ENCODE measurements at places on chromosomes 3 and 15.

DNA sequence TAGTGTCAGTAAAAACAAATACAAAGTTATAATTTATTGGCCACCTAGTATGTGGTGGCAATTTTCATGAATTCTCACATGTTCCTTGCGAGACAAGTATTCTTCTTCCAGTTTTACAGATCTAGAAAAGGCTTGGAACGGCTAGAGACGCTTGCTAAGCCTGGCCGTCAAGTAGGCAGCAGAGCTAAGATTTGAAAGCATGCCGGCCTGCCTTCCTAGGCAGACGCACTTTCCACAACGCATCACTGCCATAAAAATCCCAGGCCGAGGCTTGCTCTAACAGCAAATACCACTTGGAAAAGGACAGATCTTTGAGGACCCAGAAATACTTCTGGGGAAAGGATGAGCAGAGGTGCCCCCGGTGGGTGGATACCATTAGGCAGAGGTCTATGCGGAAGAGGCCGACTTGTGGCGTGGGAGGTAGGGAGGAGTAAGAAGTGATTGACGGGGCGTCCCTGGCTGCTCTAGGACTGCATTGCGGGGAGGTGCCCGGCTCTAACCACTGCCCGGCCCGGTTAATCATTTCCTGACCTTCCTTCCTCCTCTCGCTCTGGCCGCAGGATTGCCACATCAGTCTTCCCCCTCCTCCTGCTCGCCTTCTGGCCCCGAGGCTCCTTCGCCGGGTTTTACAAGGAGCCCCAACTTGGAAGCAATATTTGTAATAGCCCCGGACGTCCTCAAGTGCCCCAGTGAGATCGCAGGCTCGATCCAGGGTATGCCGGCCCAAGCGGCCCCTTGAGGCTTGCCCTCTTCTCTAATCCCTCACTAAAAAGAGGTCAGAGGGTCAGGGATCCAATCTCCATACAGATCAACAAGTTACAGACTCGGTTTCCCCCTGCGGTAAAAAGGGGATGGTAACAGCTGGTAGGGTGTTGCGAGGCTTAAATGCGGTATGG lies 1.3 kb upstream of the USP3 start:
- peak; percentile 72 for DNase-seq

DNA sequence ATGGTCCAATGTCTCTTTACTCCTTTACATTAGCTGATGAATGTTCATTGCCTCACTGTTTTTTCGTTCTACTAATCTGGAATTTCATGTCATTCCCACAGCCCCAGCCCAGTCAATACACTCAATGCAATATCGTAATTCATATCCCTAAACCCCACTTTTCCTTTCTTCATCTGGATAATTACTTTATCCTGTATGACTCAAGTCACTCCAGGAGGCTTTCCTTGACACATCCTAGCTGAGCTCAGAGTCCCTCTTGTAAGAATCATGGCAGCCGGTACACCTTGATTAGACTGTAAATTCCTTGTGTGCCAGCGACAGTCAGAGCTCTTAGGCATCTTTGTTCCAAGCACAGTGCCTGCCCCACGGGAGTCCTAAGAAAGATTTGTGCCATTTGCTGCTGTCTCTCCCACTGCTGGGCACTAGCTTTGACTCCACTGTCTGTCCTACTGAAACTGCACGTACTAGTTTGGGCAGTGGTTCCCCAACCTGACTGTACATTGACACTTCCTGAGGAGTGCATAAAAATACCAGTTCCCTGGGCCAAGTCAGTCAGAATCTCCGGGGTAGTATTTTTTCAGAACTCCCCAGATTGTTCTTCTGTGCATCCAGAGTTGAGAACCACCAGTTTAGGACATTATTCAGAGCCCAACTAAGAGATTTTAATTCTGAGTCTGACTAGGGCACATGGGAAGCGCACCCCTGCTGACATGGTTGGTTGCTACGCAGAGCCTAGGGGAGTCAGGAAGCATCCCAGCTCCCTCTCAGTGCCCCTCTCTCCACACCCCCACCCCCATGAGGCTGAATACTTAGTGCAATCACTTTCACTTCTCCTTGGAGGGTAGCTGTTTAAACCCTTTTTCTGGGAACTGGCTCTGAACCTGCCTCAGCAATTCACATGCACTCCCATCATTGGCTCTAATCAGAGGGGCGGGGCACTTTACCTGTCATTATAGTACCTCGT lies 19.5 kb upstream of the C3orf70 start:
- DNase-seq = no peak

DNA sequence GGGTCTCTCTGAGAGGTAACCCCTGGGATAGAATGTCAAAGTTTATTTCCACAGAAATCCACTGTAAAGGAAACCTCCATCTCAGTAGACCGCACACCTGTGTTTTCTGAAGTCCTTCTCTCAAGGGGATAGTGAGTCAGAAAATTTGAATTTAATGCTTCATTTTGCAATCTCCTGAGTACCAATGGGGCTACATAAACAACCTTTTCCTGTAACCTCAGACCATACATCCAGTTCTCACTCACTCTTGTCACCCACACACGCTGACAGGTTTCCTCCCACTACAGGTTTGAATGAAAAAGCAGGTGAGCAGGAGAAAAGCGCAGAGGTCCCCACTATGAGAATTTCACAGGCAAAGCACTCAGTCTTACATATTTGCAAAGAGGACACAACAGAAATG lies 165.3 kb upstream of the MCTP2 start:
- no peak for DNase-seq

DNA sequence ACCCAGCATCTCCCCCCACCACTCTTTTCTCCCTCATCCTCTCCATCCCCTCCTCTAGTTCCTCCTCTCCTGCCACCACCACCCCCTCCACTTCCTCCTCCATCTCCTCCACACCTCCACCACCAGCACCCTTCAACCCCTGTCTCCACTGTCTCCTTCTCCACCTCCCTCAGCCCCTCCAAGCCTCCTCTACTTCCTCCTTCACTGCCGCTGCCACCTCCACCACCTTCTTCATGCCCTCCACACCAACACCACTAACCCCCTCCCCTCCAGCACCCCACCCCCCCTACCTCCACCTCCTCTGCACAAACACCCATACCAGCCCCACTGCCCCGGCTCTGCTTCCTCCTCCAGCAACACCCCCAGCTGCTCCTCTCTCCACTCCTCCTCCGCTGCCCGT lies 88.0 kb downstream of the HES1 start:
- DNase-seq = no peak

DNA sequence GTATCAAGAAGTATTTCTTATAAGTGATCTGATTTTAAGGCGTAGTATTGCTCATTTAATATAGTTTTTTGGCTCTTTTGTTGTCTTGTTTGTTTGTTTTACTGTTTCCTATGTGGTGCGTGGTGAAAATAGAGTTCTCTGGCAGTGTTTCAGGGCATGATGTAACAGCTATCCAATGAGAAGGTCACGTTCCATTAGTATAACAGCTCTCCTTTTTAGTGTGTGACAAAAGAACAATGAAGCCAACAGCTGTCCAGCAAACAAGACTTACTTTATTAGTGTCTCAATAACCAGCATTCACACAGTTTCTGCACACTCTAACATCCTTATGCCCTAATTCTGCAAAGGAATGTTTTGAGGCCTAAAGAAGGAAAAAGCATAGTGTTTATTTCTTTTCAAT lies 127.9 kb downstream of the SLC25A26 start:
- no peak for DNase-seq

DNA sequence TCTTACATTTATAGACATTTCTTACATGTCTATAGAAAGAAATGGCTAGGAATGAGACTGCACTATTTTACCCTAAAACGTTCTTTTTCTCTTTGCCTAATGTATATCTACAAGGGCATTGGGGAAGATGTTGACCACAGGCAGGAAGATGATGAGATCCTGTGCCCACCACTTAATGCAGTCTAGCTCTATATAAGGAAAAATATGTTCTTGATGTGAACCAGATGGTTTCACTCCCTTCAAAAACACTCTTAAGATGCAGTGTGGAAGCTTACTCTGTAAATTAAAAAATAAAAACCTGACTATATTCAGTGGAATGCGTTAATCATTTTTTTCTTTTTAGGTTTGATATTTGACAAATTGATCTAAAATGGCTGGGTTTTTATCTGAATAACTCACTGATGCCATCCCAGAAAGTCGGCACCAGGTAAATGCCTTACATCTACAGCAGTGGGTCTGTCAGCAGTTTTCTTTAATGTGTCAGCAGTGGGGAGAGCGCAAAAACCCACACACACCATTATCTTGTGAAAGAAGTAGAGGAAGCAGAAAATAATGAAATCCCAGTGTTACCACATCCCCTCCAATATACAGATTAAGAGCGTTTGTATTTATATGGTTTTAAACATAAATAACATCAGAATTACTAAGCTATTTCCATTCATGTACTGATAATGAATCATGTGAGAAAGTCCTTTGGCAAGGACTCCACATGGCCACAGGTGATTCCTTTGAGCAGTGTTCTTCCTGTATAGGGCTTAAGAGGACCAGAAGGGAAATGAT lies 10.1 kb downstream of the AGTR1 start:
- no peak for DNase-seq

DNA sequence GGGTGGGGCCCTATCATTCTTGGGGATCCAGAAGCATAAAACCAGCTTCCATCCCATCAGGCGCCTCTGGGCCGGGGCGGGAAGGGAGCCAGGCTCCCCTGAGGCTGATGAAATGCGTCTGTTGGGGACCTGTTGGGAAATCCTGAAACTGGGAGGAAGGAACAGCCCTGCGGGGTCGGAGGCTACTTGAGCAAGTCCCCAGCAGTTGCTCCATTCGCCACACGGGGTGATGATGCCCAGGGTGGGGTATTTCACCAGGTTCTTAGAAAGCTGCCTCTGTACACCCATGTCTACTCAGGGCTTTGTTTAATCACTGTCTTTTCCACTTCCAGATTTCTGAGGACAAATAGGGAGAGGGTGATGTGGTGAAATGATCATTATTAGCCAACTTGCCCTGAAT lies 25.4 kb upstream of the TSEN2 start:
- no peak for DNase-seq

DNA sequence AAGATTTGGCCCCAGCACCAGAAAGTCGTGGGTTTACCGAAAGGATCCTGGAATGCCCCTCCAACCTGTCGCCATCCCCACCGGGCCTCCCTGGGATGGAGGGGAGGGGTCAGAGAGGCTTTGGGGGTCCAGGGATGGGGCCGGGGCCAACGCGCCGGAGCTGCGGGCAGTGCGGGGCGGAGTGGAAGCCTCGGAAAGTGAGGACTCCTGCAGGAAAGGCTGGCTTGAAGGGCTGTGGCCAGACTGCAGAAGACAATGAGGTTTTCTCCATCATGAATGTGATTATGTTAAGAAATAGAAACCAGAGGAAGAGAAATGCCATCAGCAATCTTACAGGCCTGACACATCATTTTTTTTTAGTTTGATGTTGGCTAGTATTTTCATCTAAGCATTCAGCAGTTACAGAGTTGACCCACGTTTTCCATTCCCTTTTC lies 738 bp downstream of the YEATS2 start:
- DNase-seq = peak; percentile 45

GRCh38 chr3:185733980-185734724 lies 90.7 kb downstream of the IGF2BP2 start:
- peak; percentile 89 for DNase-seq

DNA sequence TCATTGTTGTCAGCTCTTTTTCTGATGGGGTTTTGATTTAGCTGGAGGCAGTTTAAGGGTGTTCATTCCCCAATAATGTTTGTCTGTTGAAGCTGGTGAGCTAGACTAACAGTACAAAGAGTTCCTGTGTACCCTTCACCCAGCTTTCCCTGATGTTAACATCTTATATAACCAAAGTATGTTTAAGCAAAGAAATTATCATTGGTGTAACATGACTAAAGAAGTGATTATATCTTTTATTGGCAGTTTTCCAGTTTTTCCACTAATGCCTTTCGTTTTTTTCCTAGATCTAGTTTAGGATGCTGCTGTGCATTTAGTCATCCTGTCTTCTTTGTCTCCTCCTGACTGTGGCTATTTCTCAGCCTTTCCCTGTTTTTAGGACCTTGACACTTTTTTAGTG lies 165.6 kb downstream of the LPP start:
- no peak for DNase-seq

DNA sequence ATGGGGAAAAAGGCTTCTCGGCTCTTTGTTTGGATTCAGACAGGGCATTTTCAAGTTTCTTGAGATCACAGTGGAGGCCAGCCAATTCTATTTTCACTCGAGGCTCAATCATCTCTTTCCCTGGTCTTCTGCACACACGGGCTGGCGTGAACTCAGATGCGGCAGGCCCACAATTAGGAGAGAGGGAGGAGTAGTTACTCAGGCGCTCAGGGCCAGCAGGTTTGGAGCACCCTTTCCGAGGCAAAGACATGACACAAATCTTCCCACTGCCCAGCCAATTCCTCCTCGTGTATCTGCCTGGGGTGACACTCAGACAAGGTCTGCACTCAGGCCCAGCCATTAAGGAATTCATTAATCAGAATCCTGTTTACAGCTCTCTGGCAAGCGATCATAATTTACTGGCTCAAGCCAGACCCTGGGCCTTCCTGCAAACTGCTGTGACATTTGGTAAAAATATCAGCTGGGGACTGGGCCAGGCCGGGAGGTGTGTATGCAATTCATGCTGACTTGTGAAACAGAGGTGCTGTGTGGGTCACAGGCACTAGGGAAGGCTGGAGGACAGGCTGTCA lies 68.1 kb upstream of the TLE3 start:
- DNase-seq = no peak

DNA sequence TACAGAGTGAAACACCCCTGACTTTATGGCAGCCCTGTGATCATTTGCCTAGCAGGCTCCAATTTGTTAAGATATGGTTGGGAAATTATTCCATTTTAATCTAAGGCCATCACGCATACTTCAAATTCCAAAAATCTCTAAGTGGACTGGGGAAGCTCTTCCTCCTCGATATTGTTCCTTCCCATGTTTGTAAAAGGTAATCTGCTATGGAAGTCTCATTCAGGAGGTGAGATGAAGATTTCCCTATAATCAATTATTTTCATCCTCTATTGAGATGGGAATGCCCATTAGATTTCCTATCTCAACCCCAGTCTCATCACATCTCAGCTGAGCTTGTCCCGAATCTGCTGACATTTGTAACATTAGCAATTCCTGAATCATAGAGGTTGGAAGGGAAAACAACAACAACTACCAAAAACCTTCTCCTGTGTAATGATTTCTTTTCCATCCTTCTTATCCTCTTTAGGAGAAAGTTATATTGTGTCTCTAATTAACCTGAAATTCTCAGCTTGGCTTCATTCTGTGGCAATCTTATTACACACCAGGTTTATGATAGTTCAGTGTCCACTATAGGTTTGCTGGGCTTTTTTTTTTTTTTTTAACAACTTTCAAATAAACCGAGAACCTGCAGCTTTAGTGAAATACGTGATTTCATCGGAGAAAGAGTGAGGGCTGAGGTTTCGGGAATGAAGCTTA lies 2.2 kb upstream of the NR2F2 start:
- DNase-seq = no peak

GRCh38 chr3:30313840-30314239 lies 292.6 kb upstream of the TGFBR2 start:
- DNase-seq = no peak

GRCh38 chr15:49692514-49693090 lies 71.8 kb downstream of the DTWD1 start:
- DNase-seq = no peak

DNA sequence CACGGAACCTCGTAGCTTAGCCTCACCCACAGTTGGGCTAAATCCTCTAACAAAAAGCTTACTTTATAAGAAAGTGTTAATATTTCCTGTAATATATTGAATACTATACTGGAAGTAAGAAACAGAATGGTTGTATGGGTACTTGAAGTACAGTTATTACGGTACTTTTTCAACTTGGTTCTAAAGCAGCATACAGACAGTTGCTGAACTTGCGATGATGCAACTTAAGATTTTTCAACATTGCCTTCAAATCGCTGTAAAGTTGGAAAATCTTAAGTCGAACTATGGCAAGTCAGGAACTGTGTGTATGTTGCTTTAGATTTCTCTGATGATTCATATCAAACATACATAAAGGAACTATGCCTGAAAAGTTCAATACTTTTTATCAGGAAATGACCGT lies 204.4 kb upstream of the C2CD4B start:
- no peak for DNase-seq

Measured in RWPE1 (cell line).